ENCODE measurements at places on chromosomes 4 and X.
A peak's percentile ranks its signal among the peaks of the same experiment; 100 is the strongest.

DNA sequence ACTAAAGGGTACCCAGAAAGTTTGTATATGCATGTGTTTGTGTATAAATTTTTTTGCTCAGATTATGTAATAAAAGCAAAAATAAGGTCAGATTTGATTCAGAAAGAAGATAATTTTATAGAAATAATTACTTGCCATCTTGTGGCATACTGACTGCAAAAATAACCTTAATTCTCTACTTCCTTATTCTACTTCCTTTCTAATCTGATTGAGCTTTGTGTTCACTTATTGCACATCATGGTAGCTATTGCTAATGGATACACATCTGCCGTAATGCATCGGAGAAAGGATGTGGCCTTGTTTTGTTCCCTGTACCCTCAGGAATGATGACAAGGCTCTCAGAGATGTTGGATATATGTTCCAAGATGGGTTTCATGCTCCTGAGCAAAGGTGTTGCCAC, 10.5 kb upstream of the GNPDA2 start:
- no peak for DNase-seq

GRCh38 chrX:42996861-42997260, 218.9 kb upstream of the PPP1R2C start:
- no peak for DNase-seq

DNA sequence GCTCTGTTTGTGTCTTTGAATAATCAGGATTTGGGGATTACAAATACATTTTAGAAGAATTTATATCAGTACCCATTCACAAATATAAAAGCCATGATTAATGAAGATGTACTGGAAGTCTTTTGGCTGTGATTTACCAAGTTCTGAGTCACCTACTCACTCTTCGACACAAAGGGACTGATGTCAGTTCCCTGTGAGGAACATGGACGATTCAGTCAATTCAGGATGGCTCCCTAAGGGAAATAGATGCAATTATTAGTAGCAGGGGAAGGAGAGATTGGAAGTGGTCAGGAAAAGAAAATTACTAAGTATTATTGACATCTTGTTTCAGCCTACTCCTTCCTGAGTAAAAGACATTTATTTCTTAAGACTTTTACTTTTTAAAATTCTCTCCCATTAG, 550.7 kb upstream of the SLIT2 start:
- DNase-seq = no peak

DNA sequence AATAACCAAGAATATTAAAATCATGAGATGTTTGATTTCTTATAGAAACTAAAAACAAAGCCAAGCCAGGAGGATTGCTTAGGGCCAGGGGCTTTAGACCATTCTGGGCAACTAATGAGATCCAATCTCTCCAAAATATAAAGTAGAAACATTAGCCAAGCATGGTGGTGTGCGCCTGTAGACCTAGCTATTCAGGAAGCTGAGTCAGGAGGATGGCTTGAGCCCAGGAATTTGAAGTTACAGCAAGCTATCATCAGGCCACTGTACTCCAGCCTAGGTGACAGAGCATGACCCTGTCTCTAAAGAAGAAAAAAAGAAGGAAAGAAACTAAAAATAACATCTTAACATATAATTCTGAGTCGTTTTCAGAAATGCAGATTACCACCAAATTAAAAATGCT, 96.7 kb downstream of the NAF1 start:
- no peak for DNase-seq

DNA sequence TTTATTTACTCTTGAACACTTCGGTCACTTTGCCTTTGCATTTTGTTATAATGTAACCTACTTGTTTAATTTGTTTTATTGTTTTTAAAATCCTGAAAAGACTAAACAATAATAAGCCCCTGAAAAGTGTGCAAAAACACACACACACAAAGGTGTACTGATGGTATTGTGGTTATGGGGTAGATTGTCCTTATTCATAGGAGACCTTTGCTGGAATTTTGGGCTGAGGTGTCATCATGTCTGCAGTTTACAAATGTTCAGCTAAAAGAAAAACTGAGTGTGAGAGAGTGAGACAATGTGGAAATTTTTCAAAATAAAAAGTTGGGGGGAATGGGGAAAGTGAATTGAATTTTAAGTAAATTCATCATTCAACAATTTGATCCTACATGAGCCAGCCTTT, 174.9 kb downstream of the QDPR start:
- no peak for DNase-seq

- DNase-seq = no peak
Observed at GRCh38 chrX:134641346-134641745, 16.9 kb downstream of the PLAC1 start.

- DNase-seq = no peak
Observed at GRCh38 chr4:151527699-151528098, 118.7 kb downstream of the FHIP1A start.

- no peak for DNase-seq
Observed at GRCh38 chrX:2517055-2517454, 16.3 kb upstream of the DHRSX start.

GRCh38 chrX:25022499-25023325, 6.9 kb upstream of the ARX start:
- DNase-seq = no peak

GRCh38 chr4:140637836-140638235, 69.1 kb upstream of the UCP1 start:
- no peak for DNase-seq

DNA sequence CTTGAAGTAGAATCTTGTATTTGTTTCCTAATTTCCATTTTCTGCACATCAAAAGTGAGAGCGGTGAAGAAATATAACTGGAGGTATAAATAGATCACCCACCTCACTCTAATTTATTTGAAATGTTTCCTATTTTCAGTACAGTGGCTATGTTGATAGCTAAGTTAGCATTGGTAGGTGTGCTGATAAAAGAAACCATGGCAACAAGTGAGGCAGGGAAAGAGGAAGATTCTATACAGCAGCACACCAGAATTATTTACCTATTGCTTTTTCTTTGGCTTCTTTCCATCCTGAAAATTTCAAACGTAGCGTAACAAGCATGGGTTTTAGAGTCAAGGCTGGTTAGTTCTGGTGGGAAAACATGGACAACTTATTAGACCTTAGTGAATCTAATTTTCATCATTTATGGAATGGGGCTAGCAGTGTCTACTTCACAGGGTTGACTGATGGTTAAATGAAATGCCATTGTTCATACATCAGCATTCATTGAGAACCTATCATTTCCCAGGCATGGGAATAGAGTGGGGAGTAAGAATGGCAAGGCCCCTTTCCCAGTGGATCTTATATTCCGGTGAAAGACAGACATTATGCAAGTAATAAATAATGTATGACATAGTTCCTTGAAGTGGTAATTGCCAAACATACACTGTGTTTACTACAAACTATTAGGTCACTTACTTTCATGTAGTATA, 30.6 kb upstream of the CTSO start:
- DNase-seq = no peak

- no peak for DNase-seq
Observed at GRCh38 chr4:153439831-153440230, 26.3 kb upstream of the TMEM131L start.

- no peak for DNase-seq
Observed at GRCh38 chr4:112523008-112523721, 7.2 kb upstream of the NEUROG2 start.

GRCh38 chrX:136827026-136827425, 46.3 kb upstream of the ARHGEF6 start:
- DNase-seq = no peak

DNA sequence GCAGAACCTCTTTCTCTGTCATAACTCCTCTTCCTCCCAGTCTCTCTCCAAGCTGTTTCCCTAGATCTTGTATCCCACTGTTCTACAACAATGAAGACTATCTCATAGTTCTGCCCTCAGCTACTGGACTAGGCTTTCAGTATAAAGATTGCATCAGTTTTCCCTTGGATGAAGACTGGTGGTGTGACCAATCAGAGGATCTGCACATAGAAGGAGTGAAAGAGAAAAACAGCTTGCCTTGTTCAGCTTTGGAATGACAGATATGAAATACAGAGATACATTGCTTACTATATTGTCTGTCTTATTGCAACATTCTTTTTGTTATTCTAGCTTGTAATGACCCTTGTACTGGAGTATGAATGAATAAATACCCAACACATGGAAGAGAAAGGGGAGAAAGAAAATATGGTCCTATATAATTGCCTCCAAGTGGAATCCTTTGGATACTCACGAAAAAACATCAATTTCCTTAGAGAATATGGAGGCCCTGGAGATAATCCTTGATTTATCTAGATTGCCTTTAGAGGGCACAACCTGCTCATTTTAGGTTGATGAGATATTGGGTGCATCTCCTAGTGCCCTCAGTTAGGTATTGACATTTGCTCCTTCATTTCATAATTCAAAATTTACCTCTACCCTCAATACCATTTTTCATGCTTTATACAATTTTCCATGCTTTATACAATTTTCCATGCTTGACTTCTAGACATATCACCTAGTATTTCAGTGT, 395.8 kb downstream of the NAF1 start:
- no peak for DNase-seq

DNA sequence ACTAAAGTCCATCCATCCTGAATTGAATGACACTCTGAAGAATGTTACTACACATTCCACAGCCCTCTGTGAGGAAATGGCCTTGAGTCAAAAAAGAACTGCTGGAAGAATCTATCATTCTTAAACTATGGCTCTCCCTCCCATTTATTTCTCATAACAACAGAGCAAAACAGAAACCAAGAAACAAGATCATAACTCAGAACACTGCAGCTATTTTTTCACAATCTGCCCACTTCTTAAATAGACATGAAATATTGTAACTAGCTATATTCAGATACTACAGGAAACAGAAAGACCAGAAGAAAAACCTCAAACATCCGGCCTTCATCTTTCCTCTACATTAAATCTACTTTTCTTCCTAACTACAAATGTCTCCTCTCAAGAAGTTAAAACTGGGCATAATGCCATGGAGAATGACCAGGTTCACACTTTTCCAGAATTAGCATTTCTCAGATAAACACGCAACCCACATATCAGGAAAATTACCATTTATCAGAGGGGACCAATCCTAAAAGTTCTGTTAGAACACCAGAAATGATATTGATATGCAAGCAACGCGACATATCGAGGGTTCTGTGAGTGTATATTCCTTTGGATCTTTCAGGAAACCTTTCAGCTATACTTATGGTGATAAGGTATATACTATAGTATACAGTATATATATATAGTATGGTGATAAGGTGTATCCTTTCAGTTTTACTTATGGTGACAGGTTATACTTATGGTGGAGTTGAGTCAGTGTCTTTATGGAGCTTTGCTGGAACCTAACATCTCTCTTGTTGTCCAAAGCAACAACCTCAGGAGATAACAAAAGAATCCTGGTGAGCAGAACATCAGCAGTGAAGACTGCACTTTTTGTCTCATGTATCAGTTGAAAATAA, 60.4 kb upstream of the IRF2 start:
- no peak for DNase-seq

- DNase-seq = no peak
Observed at GRCh38 chr4:25172961-25173915, 13.0 kb upstream of the SEPSECS start.

DNA sequence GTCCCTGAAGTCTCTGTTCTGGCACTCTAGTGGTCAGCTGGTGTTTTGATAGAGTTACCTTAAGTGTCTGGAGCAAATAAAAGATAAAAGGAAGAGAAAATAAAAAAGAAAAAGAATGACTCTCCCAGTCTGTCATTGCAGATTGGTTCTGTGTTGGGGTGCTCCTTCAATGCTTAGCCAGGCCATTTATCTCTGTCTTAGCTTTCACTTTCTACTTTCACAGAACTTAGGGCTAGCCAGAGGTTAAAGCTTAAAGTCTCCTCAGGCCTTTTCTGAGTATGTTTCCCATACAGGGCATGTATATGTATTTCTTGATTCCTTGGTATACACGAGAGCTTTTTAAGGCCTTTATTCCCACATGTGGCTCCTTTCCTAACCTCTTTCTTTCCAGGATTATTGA, 83.1 kb upstream of the TEX13D start:
- no peak for DNase-seq

DNA sequence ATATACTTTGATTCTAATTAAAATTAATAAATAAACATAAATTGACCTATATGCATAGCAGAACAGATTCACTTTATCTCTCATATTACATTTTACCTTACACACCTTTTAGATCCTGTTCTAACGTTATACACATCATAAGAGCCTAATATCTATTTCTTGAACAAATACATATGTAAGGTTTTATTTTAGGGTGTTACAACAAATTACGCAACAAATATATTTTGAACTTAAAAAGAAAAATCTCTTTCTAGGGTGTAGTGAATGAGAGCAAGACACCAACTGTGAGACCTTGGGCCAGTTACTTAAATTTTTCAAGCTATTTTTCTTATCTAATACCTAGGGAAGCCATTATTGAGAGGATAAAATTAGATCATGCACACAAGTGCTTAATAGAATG, 191.2 kb downstream of the CFAP299 start:
- DNase-seq = no peak

DNA sequence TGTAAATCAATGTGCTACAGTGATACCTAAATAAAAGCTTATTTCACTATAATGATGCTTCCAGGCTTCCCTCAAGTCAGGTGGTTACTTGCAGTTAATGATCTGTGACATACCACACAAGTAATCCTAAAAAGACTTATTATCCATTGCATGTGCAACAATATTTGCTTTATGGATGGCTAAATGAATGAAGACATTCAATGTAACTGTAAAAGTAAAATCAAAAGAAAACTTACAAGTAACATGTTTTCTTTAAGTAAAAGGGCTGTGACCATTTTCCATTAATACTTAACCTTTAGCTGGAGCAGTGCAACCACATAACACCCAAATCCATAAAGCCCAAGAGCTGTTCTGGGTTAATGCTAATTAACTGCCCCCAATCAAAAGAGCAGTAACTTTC, 42.6 kb downstream of the RAB28 start:
- no peak for DNase-seq

DNA sequence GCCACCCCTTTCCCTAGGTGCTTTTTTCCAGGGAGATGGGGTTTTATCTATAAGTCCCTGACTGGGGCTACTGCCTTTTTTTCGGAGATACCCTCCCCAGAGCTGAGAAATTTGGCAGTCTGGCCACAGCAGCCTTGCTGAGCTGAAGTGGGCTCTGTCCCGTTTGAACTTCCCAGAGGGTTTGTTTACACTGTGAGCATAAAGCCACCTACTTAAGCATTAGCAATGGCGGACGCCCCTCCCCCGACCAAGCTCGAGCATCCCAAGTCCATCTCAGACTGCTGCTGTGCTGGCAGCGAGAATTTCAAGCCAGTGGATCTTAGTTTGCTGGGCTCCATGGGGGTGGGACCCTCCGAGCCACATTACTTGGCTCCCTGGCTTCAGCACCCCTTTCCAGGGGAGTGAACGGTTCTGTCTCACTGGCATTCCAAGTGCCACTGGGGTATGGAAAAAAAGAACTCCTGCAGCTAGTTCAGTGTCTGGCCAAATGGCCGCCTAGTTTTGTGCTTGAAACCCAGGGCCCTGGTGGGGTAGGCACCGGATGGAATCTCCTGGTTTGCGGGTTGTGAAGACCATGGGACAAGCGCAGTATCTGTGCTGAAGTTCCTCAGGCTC, 456.4 kb upstream of the HTR2C start:
- DNase-seq = no peak

- DNase-seq = peak; percentile 6
Observed at GRCh38 chrX:48945517-48946348, 11.7 kb downstream of the OTUD5 start.

GRCh38 chrX:49041744-49042580, 1.2 kb downstream of the TFE3 start:
- no peak for DNase-seq

GRCh38 chr4:177968817-177969442, 526.7 kb upstream of the AGA start:
- no peak for DNase-seq

All from substantia nigra (tissue), 51 donors.